ENCODE measurements at places on chromosomes 1 and 21.

DNA sequence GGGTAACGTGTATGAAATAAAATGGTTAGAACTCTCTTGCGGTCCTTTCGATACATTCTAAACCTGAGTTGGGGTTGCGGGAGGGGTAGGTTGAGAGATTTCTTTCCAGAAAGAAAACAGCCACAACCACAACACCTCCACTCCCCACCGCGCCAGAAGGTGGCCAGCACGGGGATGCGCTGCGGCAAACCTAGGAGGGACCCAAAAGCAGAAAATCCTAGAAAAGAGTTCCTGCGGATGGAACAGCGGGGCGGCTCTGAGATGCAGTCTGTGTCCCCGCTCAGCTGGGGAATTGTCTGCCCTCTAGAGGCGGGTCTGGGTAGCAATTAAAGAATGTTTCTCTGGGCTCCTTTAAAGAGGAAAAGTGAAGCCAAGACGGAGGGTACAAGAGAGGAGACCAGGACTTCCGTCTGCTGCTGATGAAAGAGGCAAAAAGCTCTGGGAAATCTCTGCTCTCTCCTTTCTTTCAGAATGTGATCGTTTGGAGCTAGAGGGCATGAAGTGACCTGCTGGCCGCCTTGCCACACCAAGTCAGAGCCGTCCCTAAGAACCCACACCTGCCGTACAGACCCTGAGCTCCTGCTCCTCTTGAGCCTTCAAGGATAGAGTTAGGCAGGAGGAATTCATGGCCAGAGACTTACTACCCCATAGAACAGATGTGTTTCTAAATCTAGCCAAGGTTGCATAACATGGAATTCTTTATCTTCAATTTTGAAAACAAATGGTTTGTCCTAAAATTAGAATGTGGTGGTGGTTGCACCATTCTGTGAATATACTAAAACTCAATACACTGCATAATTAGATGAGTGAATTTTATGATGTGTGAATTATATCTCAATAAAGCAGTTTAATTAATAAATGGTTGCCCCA, 46.5 kb upstream of the COA6 start:
- DNase-seq: no peak

GRCh38 chr1:214003233-214003632, 15.5 kb downstream of the PROX1 start:
- no peak for DNase-seq

DNA sequence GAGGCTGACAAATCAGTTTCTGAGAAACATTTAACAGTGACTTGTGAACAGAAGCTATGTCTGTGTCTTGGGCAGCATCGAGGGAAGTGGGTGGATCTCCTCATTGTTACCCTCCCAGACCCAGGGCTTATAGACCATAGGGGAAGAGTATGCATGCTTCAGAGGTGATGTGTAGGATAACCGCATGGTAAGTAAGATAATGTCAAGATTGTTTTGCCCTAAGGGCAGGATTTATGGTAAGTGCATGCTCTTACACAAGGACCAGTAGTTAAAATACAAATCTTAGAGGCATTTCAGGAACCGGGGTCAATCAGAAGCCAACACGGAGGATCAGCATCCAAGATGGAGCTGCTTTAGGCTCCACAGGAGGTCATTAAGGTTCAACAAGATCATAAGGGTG, 7.7 kb upstream of the PRMT2 start:
- DNase-seq: no peak

GRCh38 chr1:209879539-209879938, 51.8 kb downstream of the UTP25 start:
- no peak for DNase-seq

DNA sequence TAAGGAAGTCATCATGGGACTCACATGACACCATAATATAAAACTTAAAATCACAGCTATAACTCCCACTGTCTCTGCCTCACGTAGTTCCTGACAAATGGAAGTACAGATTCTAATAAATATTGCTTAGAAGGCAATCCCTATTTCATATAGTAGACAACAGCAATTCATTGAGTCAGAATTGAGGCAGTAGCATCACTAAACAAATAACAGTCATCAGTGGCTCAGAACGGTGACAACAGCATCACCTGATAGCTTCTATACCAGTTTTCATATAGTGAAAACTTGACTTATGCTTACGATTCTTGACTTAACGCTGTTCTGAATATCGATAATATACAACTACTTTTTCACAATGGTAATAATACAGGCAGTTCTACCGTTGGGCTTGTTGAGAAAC, 12.0 kb downstream of the TARBP1 start:
- no peak for DNase-seq

- DNase-seq: no peak
Measured at GRCh38 chr1:93735722-93736121, 54.1 kb upstream of the BCAR3 start.
